ENCODE measurements at places on chromosomes 5 and 9.

DNA sequence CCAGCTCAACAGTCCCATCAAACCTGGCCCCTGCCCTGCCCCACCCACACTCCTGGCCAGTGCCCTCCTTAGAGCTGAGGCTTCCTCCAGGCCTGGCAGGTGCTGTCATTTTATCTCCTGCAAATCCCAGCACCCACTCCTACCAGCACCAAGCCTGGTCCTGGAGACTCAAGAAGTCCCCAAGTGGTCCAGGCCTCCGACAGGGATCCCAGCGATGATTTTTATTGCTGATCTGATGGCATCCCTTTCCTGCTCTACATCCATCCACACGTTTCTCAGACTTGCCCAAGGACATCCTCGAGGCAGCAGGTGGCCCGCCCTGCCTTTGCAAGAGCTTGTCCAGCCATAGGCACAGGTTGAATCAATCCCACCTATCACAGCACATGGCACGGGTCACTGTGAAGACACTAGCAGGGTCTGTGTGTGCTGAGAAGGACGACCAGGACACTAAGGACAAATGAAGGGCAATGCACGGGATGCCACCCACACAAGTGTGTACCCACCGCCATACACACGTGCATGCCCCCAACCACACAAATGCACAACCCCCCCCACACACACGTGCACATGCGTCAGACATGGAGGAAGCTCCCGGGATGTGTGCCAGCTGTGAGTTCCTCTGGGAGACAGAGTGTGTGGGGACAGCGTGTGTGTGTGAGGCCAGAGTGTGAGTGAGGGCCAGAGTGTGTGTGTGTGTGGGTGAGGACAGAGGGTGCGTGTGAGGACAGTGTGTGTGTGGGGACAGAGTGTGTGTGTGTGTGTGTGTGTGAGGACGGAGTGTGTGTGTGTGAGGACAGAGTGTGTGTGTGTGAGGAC lies 62.4 kb upstream of the UBAC1 start:
- DNase-seq, result no peak

- no peak for DNase-seq
Measured at GRCh38 chr9:134424818-134425217, 98.6 kb downstream of the RXRA start.

DNA sequence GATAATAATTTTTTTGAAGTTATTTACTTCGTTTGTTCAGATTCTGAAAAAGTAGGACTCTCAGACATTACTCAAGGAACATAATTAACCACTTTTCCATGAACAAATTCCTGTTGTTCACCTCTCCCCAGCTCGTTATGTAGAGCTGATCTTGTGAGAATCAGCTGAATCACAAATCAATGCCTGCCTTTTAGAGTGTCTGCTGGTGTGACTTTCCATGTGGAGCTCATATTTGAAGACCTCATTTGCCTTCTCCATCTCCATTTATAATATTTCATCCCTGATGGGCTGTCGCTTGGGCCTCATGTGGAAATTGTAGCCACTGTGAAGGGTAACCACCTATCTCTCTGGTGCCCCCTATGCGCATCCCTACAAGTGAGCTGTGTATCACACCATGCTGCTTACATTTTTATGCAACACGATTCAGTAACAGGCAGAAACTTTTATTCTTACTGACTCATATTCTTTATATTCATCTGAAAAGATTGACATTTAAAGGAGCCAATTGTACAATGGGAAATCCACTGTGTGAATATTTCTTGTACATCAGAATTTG lies 111.3 kb downstream of the STK32A start:
- no peak for DNase-seq

DNA sequence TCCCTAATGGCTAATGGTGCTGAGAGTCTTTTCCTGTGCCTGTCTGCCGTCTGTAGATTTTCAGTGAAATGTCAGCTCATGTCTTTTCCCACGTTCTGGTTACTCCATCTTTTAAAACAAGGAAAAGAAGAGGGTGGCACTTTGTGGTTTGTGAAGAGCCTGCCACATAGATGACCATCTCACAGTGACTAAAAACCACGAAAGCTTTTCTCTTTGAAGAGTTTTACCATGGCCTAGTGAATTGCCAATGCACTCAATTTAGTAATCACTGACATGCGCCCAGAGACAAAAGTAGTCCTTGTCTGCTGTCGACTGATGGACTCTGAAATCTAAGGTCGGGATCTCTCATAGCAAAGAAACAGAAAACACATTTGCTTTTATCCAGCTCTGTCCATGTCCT lies 50.4 kb downstream of the SPATA31C2 start:
- no peak for DNase-seq

DNA sequence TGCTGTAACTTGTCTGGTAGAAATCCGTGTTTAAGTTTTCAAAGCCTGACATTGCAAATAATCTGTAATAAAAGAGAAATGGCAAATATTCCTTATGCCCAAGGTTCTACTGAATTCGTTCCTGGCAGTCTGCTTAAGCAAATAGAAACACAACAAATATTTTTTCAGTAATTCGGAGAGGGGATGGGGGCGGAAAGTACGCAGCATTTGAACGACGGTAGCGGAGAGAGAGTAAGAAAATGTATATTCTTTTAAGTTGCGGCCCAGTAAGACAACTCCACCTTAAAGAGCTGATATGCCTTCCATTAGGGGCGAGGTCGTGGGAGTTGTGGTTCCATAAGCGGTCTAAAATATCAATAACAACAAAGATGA lies 569 bp downstream of the YIPF5 start:
- DNase-seq, result no peak

DNA sequence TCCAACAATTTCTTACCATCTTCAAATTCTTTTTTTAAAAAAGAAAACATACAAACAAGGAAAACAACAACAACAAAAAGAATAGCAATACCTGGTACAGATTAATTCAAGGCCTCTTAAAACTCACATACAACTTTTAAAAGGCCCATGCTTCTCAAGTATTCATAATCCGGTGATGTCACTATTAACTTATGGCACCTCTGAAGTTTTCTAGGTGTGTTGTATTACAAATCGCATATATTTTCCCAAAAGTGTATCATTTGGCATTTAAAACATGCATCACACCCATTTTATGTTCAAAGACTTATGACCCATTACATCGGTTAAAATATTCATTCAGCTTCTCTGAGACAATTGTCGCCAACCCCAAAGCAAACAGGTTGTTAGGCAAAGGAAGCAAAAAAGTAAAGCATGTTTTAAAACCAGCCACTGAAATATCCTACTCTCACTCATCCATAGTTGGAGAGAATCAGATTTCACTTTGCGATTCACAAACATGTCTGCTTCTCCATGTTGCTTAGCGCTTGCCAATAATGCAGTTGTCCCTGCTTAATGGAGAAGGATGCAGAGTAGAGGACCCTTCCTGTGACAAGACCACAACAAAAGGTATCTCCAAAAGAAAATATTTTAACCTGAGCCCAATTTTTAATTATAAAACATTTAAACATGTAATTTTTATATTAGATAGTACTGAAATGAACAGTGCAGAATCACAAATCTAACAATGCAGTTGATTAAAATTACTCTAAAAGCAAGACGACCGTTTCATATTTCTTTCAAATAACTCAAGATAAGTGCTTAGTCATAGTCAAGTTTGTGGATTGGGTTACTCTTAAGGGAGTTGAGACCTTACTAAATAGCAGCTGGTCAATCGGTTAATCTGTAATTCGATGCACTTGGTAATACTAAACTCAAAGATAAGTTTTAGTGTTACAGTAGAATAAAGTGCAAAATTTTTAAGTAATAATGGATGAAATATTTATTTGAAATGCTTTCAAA lies 1.6 kb downstream of the SKP1 start:
- DNase-seq, result peak; percentile 58

DNA sequence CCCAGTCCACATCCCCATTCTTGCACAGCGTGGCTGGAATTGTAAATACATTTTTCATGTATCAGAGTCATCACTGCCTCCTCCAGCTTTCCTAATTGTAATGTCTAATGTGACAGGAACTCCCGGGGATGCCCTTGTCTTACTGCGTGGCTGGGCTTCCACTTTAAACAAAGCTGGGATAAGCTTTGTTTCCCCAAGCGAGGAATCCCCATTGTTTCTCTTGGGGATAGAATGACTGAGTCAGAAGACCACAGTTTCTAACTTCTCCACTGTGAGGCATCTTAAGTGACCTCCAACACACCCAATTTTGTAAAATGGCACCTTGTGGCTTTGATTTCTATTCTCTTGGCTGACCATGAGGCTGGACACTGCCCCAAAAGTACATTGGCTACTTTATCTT lies 22.4 kb downstream of the ARPC5L start:
- DNase-seq, result no peak

- no peak for DNase-seq
Measured at GRCh38 chr5:40587376-40587775, 92.3 kb upstream of the PTGER4 start.

GRCh38 chr5:10406651-10407050 lies 35.0 kb upstream of the ROPN1L start:
- no peak for DNase-seq

DNA sequence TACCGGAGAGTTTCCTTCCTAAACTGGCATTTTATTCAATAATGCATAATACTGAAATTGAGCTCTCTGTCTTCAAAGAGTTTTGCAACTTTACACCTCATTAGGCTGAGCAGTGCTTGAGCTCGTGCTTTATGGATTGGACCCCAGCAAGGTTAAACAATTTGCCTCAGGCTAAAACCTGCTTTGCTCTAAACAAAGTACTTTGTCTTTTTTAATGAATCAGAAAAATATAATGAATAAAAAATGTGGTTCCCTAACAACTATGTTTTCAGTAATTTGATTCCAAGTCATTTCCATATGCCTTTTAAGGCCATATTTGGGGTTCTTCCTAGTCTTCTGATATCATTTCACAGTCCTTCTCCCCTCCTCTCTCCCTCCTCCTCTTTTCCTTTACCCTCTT lies 20.0 kb downstream of the ZNF366 start:
- no peak for DNase-seq

DNA sequence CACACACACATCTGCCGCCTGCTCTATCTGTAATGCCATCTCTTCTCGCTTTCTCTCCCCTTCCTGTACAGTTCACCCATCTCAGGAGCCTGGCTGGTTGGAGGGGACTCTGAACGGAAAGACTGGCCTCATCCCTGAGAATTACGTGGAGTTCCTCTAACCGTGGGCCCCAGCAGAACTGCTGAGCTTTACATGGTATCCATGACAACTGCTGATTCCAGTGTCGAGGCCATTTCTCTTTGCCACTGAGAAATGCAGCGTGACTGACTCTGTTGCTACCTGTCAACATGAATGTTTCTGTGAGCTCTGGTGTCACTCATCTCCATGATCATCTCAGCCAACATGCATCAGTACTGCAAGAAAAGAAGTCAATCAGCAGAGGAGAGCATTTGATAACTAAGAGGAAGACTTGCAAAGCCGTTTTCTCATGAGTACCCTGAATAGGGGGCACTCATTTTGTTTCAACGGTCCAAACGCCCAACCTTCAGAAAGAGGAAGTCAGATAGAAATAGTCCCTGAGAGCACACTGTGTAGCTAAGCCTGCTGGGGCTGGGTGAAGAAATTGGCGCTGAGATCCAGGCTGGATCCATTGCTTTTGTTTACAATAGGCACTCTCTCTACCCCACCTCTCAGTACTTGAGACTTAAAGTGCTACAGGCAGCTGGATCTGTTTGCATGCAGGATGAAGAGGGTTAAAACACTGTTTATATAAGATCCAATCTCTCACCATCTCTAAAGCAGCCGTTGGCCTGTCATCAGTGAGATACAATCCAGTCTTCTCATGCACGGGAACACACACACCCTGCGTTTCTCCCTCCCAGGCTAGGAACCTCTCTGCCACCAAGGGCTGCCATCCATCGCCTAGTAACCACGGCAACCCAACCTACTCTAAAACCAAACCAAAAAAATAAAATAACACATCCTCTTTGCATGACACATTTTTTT lies 180.9 kb downstream of the NR3C1 start:
- DNase-seq, result no peak

GRCh38 chr5:151012862-151013261 lies 7.5 kb upstream of the GPX3 start:
- no peak for DNase-seq

DNA sequence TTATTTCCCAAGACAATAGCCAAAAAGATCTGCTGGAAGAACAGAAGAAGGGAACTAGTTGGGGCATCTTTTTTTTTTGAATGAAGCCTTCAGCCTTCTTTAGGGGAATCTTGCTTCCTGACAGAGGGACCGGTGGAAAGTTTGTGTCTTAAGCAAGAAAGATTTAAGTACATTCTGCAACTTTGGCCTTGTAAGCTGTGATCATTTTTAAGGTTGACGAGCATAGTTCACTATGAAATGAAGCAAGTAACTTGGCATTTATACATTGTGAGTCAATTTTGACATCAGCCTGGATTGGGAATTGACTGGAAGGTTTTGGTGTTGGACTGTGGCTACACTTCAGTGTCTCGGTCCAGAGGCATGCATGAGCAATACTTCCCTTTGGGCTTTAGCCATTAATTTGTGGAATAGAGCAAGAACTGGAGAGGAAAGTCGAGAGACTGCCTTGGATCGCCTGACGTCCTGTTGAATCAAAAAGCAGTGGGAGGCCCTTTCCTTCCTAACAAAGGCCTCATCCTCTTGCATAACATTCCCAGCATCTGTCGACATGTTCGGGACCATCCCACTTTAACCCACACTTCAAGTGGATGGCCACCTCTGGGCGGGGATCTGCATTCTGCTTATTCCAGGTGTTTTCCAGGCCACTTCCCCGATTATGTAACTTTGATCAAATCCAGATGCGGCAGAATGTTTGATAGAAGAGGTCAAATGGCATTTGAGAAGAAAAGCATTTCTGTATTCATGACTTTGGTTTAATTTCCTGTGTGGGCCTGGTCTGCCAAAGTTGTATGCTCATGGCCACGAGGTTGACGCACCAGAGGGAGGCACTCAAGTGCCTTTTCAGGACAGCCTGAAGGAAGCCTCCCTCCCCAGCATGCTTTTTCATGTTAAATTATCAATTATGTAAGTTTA lies 12.5 kb downstream of the ABL1 start:
- peak; percentile 90 for DNase-seq

GRCh38 chr5:135161221-135161620 lies 127.2 kb upstream of the PITX1 start:
- DNase-seq, result no peak

DNA sequence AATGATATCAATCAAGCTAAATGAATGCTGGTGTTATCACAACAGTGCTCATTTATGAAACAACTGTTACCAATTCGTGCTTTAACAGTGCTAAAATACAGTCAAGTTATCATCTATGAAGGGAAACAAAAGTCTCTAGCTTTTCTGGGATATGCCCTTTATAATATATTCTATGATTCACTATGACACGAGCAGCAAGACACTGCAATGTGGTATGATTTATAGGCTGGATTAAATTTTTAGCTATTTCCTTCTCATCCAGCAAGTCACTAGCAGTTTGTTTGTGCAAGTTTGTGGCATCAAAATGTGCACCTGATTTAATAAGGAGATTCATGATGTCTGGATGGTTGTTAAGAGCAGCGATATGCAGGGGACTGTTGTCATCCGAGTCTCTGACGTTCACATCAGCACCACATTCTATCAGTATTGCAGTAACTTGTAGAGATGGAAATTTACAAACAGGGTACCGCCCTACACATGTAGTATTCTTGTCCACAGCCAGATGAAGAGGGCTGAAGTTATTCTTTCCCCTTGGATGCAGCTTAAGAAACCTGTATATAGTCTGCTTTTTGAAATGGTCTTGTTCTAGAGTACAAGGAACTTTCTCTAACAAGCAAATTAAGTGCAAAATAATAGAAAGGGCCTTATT lies 20.3 kb downstream of the FEM1C start:
- DNase-seq, result no peak

Data from SW 1271 (cell line).